ENCODE measurements at places on chromosomes 1 and 21.

DNA sequence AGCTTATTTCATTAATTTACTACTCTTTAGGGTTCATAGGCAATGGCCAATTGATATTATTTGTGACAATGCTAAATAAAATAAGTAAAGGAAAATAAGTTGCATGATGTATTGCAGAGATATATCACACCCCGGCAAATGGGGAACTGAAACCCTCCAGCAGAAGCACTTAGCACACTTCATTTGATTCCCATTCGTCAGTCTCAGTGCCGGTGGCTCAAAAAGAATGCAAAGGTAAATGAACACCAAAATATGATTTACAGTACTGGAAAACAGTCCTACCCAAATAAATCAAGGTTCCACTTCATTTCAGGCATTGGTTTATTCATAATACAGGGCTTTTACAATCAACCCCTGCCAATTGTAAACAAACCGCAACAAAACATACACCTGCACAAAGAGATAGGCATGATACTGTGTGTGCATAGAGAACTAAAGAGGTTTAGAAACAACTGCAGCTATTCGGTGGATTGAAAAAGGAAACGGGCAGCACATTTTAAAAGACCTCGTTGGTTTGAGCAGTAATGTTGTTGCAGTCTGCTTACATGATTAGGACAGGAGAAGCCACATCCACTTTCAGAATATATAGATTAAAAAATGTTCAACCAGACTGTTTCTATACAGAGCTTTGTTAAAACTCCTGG is 1019.2 kb downstream of the TTLL7 start:
- DNase-seq = no peak

- DNase-seq = no peak
Observed at GRCh38 chr21:14846621-14847020, 218.2 kb downstream of the NRIP1 start.

DNA sequence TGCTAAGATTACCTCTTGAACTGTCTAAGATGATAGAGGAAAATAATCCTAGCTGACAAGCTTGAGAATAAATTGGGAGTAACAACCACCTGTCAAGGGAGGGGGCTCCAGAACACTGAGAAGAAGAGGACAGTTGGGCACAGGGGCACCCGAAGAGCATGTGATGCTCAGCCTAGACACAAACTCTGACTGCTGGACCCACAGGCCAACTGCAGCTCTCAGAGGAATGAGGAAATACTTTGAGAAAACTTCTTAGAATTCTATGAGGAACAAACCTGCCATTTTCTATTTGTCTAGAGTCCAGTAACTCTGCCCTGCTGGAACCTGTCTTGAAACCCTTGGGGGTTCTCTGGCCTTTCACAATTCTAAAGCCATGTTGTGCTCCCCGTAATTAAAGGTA is 124.1 kb upstream of the KCNK2 start:
- DNase-seq = no peak

GRCh38 chr1:30322859-30323257 is 400.5 kb downstream of the MATN1 start:
- no peak for DNase-seq

- DNase-seq = no peak
Observed at GRCh38 chr21:42584296-42584641, 69.2 kb upstream of the PDE9A start.

- DNase-seq = no peak
Observed at GRCh38 chr1:233482388-233482787, 131.5 kb upstream of the KCNK1 start.

DNA sequence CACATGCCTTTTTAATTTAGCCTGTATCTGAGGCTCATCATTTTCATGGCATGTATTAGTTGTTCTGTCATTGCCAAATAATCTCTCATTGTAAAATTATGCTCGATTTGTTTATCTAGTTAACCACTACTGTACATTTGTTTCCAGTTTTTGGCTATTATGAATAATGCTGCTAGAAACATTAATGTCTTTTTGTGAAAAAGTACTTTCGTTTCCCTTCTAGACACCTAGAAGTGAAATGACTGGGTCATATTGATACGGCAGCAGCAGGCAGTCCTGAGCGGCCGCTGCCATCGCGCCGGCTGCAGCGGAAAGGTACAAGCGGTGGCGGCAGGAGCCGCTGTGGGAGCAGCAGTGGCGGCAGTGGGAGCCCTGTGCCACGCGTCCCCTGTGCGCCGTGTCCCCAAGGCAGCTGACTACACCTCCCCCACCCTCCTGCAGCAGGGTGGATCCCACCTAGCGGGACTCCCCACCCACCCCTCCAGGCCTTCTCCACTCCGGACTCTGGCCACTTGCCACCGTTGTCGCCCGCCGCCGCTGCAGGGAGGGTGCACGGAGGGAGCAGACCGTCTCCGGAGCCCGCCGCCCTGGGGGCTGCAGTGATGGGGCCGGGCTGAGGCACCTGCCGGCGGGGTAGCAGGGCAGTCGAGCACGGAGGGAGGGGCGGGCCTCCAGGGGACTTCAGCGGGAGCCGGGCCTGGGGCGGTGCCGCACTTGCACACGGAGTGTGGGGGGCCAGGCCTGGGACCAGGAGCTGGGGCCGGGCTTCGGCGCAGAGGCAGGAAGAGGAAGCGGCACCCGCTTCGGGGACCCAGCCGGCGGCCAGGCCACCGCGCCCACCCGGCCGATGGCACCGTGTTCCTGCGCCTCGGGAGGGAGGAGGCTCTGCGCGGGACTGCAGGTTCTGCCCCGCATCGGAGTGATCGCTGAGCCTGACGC is 66.8 kb upstream of the RGS7 start:
- no peak for DNase-seq

DNA sequence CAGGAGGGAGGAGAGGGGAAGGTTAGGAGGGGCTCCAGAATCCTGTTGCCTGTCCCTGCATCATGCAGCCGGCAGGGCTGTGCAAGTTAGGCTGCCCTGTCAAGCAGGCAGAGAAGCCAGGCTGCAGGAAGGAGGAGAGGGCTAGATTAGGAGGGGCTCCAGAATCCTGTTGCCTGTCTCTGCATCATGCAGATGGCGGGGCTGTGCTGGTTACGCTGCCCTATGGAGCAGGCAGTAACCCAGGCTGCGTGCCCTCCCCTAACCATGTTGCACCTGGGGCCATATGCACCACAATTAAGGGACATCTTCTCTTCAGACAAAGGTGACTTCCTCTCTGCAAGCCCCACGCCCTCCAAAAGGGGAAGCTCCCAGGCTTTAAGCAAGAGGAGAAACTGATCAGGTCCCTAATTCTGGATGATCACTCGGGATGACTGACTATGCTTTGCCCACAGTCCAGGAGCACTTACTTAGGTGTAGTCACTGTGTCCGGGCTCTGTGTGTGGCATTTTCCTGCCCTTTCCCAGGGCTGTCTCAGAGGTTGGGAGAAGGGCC is 457.4 kb downstream of the SETD4 start:
- DNase-seq = no peak

GRCh38 chr1:1351511-1352427 is 2.6 kb upstream of the DVL1 start:
- DNase-seq = no peak

- DNase-seq = peak; percentile 22
Observed at GRCh38 chr1:41666981-41667631, 182.6 kb upstream of the EDN2 start.

DNA sequence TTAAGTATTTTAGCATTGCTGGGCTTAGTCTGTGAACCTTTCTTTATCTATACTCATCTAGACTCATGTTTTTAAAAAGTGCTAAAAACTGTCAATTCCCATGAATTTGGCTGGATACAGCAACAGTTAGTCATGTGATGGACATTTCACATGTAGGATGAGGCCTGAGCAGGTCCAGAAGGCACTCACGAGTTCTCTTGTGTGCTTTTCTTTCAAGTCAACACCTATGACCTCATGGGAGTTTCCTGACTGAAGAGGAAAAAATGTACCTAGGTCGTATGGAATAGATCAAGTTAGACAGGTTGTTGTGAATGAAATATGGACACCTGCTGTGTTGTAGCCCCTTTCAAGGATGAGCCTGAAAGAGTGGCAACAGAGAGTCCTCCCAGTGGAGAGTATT is 394.2 kb downstream of the DUSP10 start:
- no peak for DNase-seq

DNA sequence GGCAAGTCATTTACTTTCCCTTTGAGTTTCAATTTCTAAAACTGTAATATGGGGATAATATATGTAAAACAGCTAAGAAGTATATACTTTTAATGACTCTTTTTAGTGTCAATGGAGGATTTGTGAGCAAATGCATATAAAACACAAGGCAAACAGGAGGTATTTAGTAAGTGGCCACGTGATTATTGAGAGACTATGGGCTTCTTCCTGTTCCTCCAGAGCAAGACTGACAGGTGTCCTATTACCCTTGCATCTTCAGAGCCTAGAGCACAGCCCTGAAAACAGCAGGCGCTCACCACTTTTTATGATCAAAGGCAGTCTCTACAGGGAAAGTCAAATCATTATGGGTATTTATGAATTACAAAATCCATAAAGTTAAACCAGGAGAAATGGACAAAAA is 941 bp upstream of the ROR1 start:
- DNase-seq = no peak

DNA sequence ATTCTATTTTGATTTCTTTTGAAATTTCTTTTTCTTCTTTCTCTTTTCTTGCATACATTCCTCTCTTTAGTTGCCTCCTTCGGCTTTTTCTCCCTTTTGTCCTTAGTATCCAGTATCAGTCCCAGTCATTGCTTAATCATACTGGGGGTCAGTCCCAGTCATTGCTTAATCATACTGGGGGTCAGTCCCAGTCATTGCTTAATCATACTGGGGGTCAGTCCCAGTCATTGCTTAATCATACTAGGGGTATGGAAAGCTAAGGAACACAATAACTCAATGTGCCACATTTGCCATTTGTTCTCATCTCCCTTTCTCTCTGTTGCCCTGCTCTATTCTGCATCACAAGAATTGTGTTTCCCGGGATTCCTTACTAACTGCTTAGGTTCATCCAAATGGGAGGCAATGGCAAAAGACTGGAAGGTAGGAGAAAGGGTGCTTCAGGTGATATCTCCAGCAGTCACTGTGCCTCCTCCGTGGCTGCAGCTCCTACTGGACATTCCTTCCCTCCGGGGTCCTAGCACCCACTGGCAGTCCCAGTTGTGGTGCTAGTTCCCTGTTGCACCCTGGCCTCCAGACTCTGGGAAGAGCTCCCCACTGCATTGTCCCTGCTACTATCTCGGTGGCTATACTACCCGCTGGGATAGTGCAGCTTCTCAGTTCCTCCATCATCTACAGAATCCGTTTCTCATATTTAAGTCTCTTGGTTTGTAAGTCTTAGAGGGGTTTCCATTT is 32.6 kb upstream of the LAMC1 start:
- no peak for DNase-seq

DNA sequence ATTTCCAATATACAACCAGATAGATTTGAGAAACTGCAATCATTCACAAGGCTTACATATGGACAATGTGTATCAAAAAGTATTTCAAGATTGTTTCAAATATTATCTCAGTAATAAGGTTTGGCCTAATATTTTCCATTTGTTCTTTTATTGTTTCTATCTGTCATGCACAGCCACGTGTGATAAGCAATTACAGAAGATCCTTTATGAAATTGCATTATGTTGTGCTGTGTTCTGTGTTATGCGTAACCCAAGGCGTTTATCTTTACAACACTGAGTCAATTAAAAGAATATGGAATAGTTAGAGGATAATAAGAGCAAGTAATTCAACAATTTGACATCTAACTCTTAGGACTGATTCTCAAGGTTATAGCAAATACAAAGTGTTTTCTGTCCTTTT is 1009.3 kb upstream of the PRMT6 start:
- no peak for DNase-seq

GRCh38 chr1:41158966-41159365 is 83.1 kb downstream of the SCMH1 start:
- no peak for DNase-seq

DNA sequence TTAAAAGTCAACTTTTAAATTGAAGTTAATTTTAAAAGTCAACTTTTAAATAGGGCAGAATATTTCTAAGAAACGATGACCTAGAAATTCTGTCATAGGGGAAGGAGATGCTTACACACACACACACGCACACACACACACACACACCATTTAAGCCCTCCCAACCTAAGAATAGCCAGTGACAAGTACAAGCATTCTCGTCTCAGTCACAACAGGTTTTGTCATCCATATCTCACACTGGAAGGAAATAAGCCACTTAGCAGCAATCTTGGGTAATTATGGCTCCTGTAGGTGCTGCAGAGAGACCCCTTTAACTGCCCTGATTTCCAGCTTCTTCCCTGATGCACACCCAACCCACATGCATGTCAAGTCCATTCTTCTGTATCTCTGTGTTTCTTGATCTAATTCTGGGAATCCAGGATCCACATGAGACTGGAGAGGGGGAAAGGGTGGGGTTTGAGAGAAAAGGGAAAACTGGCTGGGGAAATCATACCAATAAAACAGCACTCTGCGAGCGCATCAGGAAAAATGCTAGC is 338.1 kb downstream of the PAPPA2 start:
- no peak for DNase-seq

DNA sequence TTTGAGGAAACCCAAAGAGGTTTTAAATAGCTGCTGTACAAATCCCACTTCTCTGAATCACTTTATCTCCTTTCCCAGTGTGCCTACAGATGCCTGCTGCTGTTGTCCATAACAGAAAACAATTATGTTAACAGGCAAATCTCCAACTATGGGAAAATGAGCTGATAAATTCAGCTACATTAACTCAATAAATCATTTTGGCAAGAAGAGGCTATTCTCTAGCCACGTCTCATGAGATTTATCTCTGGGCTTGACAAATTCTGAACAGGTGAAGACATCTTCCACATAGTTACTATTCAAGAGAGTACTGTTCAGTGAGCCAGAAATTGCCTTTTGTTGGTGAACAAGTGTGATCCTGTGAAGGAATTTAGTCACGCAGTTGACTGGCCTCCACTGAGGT is 327.1 kb upstream of the FMN2 start:
- no peak for DNase-seq

DNA sequence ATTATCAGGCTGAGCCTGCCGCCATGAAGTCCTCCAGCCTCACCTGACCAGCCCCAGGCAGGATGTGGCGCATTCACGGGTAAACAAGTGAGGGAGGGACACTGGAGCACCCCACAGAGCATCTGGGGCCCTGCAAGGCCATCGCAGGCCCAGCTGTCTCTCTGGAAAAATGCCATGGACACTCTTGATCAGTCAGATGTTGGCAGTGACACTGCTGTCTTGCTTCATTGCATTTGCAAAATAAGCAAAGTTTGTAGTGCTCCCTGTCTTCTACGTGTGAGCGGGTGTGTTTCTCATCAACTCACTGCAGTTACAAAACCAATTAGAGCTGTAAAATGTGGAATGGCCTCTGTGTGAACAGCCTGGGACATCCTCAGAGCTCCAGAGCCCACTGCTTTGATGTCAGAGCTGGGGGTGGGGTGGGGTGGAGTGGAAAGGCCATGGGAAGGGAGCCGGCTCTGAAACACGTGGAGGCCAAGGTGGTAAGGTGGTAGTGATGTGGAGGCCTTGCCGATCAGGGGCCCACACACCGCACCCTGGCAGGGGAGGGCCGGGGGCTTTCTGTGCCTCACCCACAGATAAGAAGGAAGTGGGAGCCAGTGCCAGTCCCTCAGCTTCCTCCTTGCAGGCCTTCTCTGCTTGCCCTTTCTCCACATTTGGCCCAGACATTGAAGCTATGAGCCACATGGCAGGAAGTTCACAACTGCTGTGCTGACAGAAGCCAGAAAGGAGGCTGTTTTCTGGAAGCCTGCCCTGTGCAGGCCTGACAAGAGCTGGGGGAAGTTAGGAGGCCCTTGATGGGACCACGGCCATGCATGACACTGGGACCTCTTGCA is 254.9 kb downstream of the RHOU start:
- DNase-seq = no peak

GRCh38 chr1:244964112-244964971 is 100.0 kb upstream of the HNRNPU start:
- DNase-seq = no peak

GRCh38 chr21:15774590-15774989 is 44.8 kb downstream of the USP25 start:
- DNase-seq = no peak

GRCh38 chr1:83497563-83497962 is 501.4 kb downstream of the TTLL7 start:
- DNase-seq = no peak
